Activated CD4-positive, alpha-beta T cell treated with anti-CD3 and anti-CD28 coated beads, Interleukin-2, Interleukin-4, amounts not matched to agents 100 ng/mL and 50 ng/mL, durations not matched to agents 16 hours and 8 hours (primary cell): ENCODE measurements at places on chromosomes 12 and 14.

- DNase-seq: no peak
These were observed 52.6 kb downstream of the RIMBP2 start for GRCh38 chr12:130663514-130663913.

- DNase-seq: peak; percentile 67
These were observed 58.9 kb upstream of the EEA1 start for GRCh38 chr12:92987846-92988621.

DNA sequence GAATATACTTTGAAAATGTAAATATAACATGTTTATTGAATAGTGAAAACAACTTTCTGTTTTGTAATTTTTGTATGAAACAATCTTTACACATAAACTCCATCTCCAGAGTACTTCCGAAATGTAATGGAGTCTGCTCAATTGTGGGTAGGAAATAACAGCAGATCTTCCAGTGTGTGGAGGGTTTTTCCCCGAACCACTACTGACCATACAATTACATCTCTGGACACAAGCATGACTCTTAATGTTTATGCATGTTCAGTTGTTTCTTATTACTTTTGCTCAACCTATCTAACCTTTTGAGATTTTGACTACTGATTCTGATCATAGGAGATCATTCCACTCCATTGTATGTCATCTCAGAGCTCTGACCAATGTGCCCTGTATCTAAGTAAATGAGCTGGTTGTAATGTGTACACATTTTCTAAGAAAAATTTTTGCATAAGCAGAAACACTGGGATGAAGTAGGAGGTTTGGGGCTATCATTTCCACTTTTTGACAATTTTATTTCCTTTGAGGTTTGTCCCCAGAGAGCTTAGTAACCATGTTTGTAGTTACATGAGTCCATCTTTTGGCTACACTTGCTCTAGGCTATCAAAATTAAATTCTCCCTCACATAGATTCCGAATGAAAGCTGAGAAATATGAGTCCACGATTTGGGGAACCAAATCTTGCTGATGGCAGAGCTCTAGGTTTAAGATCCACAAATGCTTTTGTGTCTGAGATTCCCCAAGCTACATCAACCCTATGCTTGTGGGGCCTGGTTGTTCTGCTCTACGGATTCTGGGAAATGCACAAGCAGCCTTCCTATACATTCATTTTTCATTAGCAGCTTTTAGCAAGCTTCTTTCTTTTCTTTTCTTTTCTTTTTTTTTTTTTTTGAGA is 21.4 kb upstream of the CLEC4D start:
- DNase-seq: peak; percentile 0

DNA sequence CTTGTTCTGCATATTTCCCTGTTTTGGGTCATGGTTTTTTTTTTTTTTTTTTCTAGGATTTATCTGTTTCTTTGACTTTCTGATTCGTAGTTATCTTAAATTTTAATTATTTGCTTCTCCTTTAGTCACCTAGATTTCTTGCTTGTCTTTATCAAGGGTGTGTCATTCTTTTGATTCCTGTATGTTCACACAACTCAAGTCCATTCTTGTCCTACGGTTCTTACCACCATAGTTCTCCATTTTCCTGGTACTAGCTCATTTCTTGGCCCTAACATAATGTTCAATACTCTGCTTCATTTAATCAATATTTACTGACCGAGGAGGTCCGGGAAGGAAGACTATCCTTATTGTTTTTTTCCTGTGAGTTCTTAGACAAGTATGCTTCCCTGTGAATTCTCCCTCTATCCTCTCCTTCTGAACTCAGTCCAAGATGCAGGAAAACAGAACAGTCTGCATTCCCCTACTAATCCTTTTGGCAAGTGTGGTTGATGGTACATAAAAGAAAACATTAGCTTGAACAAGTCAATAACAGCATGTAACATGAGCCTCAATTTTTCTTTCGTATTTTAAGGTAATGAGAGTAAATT is 1346.4 kb upstream of the SEL1L start:
- DNase-seq: no peak

- no peak for DNase-seq
These were observed 45.1 kb upstream of the HMGA2 start for GRCh38 chr12:65779091-65779642.

GRCh38 chr12:62533087-62533754 is 66.6 kb downstream of the MON2 start:
- DNase-seq: no peak

DNA sequence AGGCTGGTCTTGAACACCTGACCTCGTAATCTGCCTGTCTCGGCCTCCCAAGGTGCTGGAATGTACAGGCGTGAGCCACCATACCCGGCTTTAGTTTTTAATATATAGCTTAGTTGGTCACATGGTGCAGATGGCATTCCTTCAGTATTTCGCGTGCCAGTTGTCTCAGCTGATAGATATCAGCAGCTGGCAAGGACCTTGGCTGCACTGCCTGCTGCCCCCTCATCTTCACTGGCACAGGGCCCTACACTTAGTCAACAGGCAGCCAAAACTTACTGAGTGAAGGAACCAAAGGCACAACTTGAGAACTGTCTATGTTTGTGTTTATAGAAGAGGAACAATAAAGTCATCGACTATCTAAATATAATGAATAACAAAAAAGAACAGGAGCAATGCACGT is 31.0 kb downstream of the EID3 start:
- no peak for DNase-seq

GRCh38 chr12:4862809-4863208 is 46.9 kb upstream of the KCNA1 start:
- DNase-seq: no peak

DNA sequence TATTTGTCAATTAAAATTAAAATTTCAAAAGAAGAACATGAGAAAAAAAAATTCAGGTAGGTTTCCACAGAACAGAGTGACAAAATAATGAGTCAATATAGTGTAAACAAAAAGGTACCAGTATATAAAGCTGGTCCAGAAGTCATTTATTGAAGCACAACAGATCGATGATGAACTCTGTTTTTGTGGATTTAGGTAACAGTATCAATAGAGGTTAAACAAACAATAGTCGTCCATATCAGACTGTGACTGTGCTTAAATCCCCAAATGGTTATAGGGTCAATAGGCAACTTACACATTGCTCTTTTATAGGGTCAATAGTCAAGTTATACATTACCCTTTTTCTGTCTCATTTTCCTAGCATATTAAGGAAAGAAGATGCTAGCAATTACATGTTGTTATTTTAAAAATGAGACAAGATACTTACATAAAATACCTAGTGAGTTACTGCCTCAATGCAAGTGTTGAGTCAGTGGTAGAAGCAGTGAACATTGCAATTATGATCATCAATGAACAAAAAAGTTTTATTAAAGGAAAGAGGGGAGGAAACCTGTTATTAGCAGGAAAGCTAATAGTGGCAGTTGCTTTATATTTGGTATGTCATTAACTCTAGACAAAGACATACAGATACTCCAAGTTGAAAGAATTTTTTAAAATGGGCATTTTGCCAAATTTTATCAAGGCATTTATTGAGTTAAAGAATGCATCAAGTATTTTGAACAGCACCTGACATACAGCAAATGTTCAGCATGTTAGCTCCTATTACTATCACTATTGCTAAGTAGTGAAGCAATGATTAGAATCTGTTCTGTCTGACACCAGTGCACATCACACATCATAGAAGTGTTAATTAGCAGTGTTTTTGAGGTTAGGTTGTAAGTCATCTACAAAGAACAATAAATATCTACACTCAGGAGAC is 102.9 kb downstream of the CCER1 start:
- DNase-seq: no peak

DNA sequence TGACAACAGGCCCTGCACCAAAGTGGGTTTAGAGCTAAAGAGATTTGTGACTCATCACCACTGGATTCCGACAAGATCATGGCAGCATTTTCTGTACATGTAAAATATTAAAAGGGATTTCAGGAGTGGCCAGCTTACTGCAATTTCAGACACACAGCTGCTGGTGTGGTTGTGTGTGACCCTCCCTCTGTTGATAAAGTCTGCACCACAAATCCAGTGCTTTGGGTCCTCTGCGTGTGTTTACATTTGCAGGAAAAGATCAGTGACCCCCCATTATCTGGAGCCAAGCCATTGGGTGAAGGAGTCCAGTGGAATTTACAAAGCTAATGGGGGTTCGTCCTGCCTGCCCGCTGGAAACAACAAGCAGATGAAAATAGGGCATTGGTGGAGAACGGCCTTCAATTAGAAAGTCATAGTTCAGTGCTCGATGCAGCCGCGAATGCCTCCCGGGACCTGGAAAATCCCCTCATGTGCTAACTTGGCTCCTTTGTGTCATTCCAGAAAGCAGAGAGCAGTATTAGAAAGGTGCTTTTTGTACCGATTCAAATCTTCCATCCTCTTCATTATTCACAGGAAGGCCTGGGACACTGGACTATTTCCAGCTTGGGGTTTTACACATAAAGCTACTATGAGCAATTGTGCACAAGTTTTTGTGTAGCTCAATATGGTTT is 188.5 kb upstream of the TMEM132C start:
- DNase-seq: no peak

DNA sequence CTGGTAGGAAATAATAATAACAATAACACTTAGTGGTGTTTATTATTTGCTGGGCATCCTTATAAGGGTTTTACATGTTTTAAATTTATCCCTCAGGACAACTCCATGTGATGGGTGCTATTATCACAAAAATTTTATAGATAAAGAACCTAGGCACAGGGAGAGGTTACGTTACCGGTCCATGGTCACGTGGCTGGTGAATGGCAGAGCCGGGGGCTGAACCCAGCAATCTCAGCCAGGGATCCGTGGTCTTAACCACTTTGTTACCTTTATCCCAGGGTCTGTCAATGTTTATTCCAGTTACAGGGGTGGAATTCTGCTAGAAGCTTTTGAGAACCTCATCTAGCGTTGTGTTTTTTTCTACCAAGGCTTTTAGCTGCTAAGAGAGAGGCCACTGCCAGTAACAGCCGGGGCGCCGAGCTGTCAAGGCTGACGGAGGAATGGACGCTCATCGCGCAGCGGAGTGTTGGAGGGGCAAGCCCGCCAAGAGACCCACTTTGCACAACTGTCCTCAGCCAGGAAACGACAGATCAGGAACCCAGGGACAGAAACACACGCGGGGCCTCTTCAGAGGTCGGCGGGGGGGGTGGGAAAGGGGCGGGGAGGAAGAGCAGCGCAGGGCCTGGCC is 418 bp downstream of the AMN1 start:
- peak; percentile 19 for DNase-seq

GRCh38 chr14:45083617-45083975 is 320 bp upstream of the PRPF39 start:
- no peak for DNase-seq

GRCh38 chr12:84954415-84954814 is 41.8 kb upstream of the SLC6A15 start:
- DNase-seq: no peak

DNA sequence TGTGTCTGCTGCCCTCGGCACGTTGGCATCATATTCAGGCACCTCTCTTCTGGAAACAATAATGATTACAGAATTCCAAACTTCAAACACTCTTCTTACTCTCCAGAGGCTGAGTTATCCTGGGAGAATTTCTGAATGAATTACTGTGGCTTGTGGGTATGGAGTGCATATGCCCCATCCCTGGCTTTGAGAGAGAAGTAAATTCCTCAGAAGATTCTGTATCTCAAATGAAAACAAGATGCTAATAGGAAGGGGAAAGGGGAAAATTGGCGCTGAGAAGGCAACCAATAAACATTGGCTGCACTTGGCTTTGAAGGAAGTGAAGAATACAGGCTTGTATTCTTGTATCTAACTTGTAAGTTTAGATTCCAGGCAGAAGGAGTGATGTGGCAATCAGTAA is 132.0 kb upstream of the NOVA1 start:
- no peak for DNase-seq

GRCh38 chr14:99101855-99102461 is 170.0 kb downstream of the BCL11B start:
- DNase-seq: no peak

- no peak for DNase-seq
These were observed 80.8 kb downstream of the BHLHE41 start for GRCh38 chr12:26044007-26044394.

GRCh38 chr12:2551412-2551900 is 243.3 kb upstream of the FKBP4 start:
- no peak for DNase-seq

DNA sequence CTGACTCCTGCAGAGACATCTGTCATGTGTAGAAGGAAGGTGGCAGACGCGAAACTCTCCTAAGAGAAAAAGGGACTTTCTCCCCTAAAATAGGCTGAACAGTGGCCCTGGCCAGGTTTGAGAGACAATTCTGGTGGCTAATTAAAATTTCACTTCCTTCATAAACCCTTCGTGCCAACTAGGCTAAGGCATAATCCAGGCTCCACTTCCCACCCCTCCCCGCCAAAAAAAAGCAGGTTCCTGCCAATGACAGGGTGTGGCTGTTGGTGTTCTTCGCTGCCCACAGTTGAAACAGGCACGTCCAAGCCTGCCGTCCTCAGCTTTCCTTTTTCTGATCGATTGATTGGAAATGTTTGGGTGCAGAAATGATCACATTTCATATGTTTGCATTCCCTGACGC is 144.6 kb downstream of the GCH1 start:
- DNase-seq: no peak

DNA sequence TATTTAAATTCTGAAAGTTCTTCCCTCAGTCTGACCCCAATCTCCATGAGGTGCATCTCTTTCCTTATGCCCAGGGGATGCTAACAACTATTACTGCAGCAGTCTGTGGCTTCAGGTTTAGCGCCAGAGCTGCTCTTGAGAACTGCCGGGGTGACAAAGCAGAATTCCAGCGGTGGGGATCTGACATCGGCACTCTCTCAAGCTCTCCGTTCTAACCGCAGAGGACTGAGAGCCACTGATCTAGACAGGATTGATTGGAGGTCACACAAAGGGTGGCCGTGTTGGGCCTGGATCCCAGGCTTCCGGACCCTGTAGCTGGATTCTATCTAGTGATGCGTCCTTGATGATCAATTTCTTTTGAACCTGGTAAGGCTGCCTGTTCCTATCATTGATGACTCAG is 155.6 kb upstream of the TMEM132C start:
- no peak for DNase-seq

- no peak for DNase-seq
These were observed 7.6 kb upstream of the STAT6 start for GRCh38 chr12:57118711-57119271.

DNA sequence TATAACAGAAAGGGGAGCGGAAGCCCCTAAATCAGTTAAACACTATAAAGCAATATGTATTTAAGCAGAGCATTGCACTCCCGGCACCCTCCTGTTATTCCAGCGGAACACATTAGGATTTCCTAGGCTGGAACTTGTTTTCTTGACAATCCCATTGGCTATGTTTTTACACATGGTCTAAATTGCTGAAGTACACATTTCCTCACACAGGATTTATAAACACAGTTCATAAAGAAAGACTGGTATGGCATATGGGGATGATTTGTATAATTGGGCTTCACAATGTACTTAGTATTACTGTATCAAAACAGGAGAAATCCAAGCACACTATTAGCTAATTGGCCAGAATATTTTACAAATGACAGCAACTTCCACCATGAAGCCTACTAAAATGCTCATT is 23.3 kb downstream of the PAX9 start:
- DNase-seq: no peak

GRCh38 chr12:59194794-59195193 is 274.5 kb upstream of the LRIG3 start:
- no peak for DNase-seq

DNA sequence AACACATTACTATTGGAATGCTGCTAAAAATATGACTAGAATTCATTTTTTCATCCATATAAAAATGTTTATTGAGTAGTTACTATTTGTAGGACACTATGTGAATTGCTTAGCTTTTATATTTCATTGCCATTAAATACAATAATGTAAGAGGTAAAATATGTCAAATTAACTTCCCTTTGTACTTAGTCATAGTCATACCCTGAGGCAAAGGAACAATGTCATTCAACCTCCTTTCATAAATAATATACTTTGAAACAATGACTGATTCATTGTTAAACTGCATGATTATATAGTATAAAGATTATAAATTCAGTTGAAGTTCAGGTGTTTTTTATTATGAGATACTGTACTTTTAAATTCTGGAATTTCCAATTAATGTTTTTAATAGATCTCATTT is 105.2 kb downstream of the GARIN6 start:
- DNase-seq: no peak
